ENCODE measurements at places on chromosomes 2 and 18.

GRCh38 chr2:9657731-9658130 lies 26.9 kb upstream of the YWHAQ start:
- DNase-seq = no peak

DNA sequence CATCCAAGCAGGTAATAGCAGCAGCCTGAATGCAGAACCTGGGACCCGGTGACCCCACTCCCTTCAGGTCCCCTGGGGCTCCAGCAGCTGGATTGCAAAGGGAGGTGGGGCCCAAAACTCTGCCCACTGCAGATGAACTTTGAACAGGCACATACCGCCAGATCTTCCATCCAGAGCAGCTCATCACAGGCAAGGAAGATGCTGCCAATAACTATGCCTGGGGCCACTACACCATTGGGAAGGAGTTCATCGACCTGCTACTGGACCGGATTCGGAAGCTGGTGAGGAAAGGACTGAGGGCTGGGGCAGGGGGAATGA lies 9.2 kb upstream of the DNAJB2 start:
- no peak for DNase-seq

DNA sequence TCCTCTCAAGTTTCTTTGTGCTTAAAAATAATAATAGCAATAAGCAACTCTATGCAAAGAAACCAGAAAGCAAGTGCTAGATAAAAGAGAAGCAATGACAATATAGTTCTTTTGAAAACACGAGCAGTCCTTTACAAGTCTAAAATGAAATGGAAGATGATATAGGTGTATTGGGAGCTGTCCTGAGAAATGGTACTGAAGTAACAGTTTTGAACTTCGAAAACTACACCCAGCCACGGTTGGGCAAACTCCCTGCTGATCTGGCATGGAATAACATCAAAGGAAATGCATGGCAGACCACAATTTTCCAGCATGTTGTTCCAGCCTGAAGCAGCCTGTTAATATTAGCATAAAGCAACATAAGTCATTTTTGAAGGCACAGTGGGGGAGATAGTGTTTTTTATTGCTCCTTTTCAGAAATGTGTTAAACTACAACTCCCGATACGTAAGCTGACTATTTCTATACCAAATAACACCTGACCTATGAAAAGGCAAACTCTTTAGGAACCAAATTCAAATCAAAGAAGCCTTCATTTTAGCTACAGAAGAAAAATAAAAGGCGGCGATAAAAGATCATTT lies 596.1 kb upstream of the KLHL29 start:
- DNase-seq = no peak

GRCh38 chr2:54878182-54878581 lies 154.7 kb downstream of the EML6 start:
- no peak for DNase-seq

DNA sequence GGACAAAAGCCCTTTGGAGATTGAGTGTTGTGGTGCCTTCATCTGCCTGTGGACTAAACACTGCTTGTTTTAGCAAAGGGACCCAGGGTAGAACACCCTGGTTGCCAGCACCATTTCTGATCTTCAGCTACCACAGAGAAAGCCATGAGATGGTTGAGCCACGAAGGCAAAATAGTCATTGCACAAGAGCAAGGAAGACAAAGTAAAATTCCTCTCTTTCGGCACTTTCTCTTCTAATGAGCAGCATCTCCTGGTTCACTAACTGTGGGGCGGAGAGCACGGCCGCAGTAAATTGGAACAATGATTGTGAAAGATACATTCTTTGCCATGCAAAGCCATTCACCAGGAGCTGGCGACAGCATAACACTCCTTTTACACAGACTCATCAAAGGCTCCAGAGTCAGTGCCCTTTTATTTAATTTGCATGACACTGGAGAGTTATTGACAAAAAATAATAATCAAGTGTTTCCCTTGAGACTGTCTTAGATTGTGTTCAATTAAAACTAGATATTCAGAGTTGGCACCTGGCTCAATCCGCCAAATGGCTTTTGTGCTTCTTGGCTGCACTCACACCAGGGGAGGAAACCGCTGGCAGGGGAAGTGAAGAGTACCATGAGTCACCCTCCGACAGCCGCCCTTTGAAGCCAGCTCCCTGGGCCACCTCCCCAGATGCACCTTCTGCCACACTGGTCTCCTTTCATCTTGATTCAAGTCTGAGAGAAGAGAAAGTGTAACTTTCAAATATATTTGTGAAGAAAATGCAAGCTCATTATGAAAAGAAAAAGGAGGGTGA lies 100.5 kb upstream of the MEIS1 start:
- DNase-seq = no peak

- DNase-seq = no peak
These were observed 159.7 kb downstream of the CD226 start for GRCh38 chr18:69787825-69788547.

Measured in stimulated activated CD4-positive, alpha-beta T cell treated with anti-CD3 and anti-CD28 coated beads, Interleukin-12 subunit alpha, Interleukin-12 subunit beta, amount 100 ng/mL, for 24 hours (primary cell).